ENCODE measurements at places on chromosomes 16 and 17.

GRCh38 chr16:11253009-11253994, 2.7 kb downstream of the SOCS1 start:
- peak; percentile 86 for DNase-seq

- DNase-seq, result no peak
Measured at GRCh38 chr16:48386559-48387312, 1.5 kb upstream of the SIAH1 start.

GRCh38 chr17:32275060-32276042, 9.7 kb downstream of the RHBDL3 start:
- DNase-seq, result no peak

DNA sequence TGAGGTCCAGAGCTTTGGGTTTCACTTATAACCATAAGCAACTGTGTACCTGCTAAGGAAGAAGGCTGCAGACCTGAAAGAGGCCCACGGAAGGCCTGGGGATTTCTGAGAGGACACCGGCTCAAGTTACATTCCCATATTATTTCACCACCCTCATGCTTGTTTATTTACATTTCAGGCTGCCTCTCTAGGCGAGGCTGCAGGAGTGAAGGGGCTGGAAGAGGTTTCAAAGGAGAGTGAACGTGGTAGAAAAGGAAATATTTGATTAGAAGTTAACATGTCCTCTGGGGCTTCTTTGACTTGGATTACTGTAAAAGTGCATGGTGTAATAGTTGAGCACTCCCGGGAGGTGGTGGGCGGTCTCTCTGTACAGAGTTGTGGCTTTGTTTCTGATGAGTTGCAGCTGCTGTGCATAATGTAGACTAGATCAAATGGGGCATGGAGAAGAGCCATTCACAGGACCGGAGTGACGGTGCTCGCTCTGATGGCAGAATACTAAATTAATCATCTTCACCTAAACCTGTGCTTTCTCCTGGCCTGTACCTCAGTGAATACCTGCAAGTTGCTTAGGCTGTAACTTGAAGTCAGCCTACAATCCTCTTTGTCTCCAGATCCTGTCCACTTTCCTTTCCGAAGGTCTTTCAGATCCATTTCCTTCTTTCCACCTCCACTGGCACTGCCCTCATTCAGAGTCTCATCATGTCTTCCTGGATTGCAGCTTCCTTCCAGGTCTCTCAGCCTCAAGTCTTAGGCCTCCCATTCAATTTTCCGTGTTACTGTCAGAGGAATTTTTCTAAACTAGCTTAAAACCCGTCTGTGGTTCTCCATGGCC, 1.9 kb upstream of the CPD start:
- DNase-seq, result peak; percentile 18

DNA sequence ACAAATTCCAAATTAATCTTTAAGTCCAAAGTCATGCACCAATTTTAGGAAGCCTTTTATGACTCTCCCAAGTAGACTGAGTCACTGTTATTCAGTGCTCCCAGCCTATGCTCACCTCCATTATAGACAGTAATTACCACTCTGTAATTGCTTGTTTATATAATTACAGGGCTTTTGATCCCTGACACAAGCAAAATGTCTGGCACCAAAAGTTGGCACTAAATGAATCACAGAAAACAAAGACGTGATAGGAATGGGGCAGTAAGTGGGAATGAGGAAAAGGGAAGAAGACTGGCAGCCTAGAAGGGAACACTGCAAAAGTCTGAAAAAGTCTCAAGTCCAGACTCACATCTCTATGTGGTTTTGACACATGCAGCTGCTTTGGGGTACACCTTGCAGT, 94.1 kb downstream of the SLC39A11 start:
- DNase-seq, result no peak

- no peak for DNase-seq
Measured at GRCh38 chr17:8494506-8495111, 58.9 kb downstream of the NDEL1 start.

GRCh38 chr16:14455573-14455972, 174.5 kb downstream of the PARN start:
- DNase-seq, result no peak

DNA sequence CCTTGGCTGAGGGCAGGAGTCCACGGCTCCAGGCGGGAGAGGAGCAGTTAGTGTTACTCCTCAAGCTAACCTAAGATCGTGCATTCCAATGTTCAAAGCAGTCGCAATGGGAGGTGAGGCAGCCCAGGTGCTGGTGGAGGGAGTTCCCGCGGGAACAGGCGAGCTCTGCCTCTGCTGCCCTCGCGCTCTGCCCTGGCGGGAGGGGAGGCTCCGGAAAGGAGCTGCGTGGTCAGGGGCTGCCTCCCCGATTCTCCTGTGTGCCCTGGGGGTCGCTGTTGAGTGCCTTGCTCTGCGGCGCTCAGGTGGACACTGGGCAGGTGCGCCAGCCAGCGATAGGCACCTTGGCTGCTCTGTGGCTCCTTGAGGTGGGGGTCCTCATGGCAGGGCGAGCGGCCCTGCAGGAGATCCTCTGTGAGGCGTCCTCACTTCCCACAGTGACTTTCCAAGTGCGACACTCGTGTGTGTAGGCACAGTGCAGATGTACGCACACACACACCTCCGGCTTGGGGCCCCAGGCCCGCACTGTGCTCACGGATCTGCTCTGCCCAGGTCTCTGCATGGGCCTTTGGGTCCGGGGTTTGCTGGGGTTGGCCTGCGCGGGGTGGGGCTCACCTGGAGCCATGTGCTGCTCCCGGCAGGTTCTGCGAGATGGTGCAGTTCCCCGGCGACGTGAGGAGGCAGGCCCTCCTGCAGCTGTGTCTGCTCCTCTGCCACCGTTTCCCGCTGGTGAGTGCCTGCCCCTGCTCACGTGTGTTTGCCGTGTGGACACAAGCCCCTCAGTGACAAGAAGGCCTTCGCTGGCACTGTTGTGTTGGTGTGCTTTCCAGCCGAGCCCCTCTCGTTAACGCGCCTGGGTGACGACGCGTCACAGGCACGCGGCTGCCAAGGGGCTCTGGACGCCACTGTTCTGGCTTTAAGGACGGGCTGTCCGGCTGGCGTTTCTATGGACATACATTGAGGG, 97.9 kb upstream of the ZNF750 start:
- DNase-seq, result no peak
